Vagina (tissue), 2 donors: ENCODE measurements at places on chromosomes 12 and 14.

DNA sequence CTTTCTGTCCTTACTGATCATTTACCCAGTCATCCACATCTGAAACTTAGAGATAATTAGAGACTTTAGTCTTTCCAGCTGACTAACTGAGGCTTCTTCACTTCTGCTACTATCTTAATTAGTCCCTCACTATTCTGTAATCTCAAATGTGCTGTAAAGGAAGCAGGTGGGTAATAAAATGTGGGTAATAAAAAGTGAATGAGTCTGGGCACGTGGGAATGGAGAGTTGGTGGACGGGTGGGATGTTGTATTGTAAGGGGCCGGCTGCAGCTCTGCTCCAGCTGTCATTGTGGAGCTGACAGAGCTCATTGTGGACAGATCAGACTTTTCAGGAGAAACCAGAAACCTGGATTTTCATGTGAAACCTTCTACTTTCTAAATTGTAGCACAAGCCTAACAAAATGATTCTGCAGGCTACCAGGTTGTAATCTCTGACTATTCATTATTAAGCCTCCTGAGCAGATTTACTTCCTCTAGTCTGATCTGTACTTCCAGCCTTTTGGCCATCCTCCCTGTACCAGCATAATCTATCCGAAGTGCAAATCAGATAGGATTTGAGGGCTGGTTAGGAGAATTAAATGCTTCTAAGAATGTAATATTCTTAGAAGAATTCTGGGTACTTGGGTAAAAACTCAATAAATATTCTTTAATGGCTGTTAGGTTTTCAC is 42.0 kb upstream of the BMAL2 start:
- no peak overlapping the region for H3K27ac ChIP-seq
- no peaks in the 10 kb centered on the region for H3K36me3 ChIP-seq
- no peak for DNase-seq
- H3K4me1 ChIP-seq = peaks cover 31% of the 10 kb centered on the region
- no peak overlapping the region for H3K4me3 ChIP-seq

- H3K27ac ChIP-seq = peak overlapping the region; percentile 84
- H3K4me1 ChIP-seq = peaks cover 25% of the 10 kb centered on the region
- peak overlapping the region; percentile 50 for H3K4me3 ChIP-seq
- peak; percentile 77 for DNase-seq
- H3K36me3 ChIP-seq = no peaks in the 10 kb centered on the region
- H3K27me3 ChIP-seq = no peaks in the 10 kb centered on the region
Observed at GRCh38 chr12:112979041-112979680, 842 bp downstream of the OAS2 start.

- H3K27ac ChIP-seq = no peak overlapping the region
- H3K4me3 ChIP-seq = no peak overlapping the region
- DNase-seq = no peak
- H3K4me1 ChIP-seq = no peaks in the 10 kb centered on the region
- no peaks in the 10 kb centered on the region for H3K36me3 ChIP-seq
Observed at GRCh38 chr12:104785886-104786285, 172.2 kb downstream of the SLC41A2 start.

- H3K4me3 ChIP-seq = no peak overlapping the region
- no peaks in the 10 kb centered on the region for H3K36me3 ChIP-seq
- H3K27ac ChIP-seq = no peak overlapping the region
Observed at GRCh38 chr12:11978726-11979384, 91.9 kb upstream of the BCL2L14 start.

DNA sequence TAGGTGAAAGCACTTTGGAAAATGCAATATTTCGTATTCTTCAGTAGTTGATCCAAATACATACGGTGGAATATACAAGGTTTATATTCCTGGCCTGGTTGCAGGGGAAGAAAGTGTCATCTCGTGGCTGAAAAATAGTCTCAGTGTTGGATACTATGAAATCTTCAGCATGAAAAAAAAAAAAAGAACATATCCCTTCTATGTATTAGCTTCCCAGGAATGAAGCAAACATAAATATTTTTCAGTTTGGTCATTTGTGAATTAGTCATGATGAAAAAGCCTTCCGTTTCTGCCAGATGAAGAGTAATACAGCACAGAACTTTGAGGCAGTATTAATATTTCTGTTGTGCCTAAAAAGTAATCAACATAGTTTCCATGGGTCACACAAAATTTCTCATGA is 36.7 kb downstream of the FLRT2 start:
- no peak overlapping the region for H3K4me3 ChIP-seq
- no peaks in the 10 kb centered on the region for H3K27me3 ChIP-seq
- DNase-seq = no peak

DNA sequence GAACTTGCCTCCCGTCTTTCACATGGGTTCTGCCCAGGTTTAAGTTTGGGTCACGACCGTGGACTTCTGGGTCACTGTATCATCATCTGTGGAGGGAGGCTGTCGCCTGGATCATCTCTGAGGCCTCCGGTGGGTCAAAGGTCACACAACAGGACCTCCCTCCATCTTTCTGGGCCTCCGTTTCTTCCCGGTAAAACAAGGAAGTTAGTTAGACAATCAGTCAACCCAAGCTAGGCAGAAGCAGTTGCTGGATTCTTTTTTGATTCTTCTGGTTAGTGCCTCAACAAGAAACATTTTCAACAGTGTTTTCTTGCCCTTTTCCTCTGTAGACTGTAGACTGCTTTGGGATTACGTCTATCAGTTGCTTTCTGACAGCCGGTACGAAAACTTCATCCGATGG is 186.6 kb upstream of the BCL2L14 start:
- no peak overlapping the region for H3K27ac ChIP-seq
- peaks cover 23% of the 10 kb centered on the region for H3K36me3 ChIP-seq
- H3K4me1 ChIP-seq = peaks cover 14% of the 10 kb centered on the region
- H3K4me3 ChIP-seq = no peak overlapping the region

DNA sequence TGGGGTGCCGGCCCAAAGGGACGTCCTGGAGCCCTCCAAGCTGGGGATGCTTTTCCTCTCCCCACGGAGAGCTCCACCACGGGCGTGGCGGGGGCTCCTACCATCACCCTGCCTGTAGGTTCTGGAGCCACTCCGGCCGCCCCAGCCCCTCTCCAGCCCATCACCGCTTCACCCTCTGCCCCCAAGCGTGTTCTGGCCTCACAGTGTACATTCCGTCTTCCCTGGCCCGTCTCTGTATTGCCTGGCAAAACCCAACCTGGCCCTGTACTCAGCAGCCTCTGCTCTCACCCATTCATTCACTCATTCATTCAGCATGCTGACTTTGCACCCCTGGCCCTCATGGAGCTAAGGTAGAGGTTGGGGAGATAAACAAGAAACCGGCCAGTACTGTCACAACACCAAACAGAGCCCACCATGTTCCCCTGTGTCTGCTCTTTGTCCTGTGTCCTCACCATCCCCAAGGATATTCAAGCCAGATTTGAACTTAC is 20.3 kb downstream of the SLC25A29 start:
- DNase-seq = no peak
- H3K4me3 ChIP-seq = peak overlapping the region; percentile 69
- H3K27ac ChIP-seq = peak overlapping the region; percentile 94
- H3K4me1 ChIP-seq = peaks cover 32% of the 10 kb centered on the region

GRCh38 chr14:80663541-80663940 is 278.0 kb downstream of the CEP128 start:
- H3K36me3 ChIP-seq = no peaks in the 10 kb centered on the region
- no peak for DNase-seq
- no peaks in the 10 kb centered on the region for H3K27me3 ChIP-seq
- H3K27ac ChIP-seq = no peak overlapping the region
